Activated CD4-positive, alpha-beta T cell treated with anti-CD3 and anti-CD28 coated beads for 36 hours (primary cell): ENCODE measurements at places on chromosomes 12 and 14. TPM values are rescaled to one million over a fixed set of nuclear protein-coding genes. Genes with fewer than 3 reads are reported as not detected.

DNA sequence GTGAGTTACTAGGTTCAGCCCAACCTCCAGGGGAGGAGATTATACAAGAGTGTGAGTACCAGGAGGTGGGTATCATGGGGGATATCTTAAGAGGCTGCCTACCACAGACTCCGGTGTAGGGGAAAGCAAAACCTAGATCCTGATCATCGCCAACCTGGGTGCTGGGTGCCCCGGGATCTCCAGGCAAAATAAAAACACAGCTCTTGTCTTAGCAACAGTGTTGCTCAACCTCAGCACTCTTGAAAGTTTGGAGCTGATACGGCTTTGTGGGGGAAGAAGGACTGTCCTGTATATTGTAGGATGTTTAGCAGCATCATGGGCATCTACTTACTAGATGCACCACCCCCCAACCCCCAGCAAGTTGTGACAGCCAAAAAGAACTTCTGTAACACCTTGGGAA lies 74.5 kb downstream of the CCDC60 start:
- H3K27ac ChIP-seq: no peak overlapping the region
- no peaks in the 10 kb centered on the region for H3K36me3 ChIP-seq
- no peak for DNase-seq
- no peaks in the 10 kb centered on the region for H3K4me1 ChIP-seq
- peaks cover 13% of the 10 kb centered on the region for H3K27me3 ChIP-seq
- H3K4me3 ChIP-seq: no peak overlapping the region

DNA sequence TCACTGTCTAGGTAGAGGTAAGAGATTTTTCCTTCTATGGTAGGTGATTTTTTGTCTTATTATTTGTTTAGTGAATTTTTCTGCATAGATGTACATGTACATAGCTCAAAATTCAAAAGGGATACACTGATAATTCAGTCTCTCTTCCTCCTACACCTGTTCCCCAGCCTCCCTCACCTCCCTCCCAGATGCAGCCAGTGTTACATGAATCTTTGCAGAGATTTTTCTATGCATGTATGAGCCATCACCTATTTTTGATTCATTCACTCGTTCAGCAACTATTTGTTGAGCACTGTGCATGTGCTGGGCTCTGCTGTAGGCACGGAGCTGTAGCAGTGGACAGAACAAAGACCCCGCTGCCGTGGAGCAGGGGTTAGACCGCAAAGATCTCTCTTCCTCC lies 218.9 kb downstream of the AACS start:
- no peak overlapping the region for H3K27ac ChIP-seq
- no peak for DNase-seq
- no peak overlapping the region for H3K4me3 ChIP-seq
- H3K36me3 ChIP-seq: no peaks in the 10 kb centered on the region
- H3K4me1 ChIP-seq: no peaks in the 10 kb centered on the region
- peaks cover 22% of the 10 kb centered on the region for H3K27me3 ChIP-seq

DNA sequence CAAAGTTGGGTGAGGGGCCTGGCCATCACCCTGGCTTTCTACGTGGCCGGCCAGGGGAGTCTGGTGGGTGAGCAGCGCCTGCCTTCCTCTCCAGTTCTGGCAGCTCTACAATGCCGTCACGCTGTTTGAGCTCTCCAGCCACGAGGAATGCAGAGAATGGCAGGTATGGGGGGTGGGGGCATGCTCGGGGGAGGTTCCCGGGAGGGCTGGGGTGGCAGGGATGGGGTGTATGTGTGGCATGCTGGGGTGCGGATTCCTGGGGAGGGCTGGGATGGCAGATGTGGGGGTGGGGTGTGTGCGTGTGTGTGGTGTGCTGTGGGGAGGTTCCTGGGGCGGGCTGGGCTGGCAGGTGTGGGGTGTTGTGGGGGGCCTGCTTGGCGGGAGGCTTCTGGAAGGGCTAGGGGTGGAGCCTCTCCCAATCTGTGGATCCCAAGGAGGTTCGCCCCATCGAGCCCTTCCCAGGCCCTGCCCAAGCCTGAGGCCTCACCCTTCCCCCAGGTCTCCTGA lies 18.5 kb downstream of the RHOF start:
- peaks cover 16% of the 10 kb centered on the region for H3K4me1 ChIP-seq
- no peak for DNase-seq
- H3K27ac ChIP-seq: no peak overlapping the region
- H3K27me3 ChIP-seq: no peaks in the 10 kb centered on the region

GRCh38 chr12:6266541-6266966 lies 43.9 kb upstream of the PLEKHG6 start:
- no peak overlapping the region for H3K27ac ChIP-seq
- no peak for DNase-seq

DNA sequence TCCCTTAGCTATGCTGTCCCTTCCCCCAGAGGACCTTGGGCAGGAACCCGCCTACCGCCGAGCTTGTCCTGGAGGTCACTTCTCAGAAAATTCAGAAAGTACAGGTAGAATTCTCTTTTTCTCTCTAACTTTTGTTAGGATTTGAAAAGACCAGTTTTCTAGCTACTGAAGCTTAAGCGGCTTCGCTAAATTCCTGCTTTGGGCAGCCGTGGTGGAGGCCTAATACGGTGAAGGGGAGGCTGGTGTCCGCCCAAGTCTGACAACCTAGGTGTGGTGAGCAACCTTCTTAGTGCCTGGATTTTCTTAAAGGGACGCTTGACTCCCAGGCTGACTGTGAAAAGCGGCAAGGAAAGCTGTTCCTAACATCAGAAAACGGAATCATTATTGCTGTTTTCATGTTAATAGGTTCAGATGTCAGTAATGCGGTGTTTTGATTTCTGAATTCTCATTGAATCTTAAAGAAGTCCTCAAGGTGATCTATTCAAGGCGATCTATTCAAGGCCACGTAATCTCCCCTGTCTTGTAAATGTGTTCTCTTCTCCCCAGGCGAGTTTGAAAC lies 835 bp downstream of the FGD4 start:
- H3K27ac ChIP-seq: no peak overlapping the region
- peaks cover 6% of the 10 kb centered on the region for H3K4me1 ChIP-seq
- no peak for DNase-seq
- no peaks in the 10 kb centered on the region for H3K36me3 ChIP-seq
- peaks cover 40% of the 10 kb centered on the region for H3K27me3 ChIP-seq

DNA sequence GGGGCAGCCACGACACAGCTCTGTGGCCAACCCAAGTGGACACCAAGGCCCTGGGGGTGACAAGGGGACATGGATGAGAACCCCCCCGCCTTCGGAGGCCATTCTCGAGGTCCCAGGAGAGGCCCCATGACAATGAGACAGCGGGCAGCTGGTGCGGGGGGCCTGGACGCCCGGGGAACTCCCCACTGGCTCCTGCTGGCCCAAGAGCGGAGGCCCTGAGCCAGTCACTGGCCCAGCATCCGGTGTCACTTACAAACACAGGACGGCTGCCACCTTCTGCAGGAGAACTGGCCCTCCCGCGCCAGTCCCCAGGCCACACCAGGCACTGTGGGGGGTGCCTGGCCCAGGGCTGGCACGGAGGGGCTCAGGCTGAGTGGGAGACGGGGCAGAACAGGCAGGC lies 51.4 kb downstream of the NCOR2 start:
- H3K27me3 ChIP-seq: no peaks in the 10 kb centered on the region
- H3K27ac ChIP-seq: no peak overlapping the region
- no peak overlapping the region for H3K4me3 ChIP-seq
- H3K36me3 ChIP-seq: peaks cover 7% of the 10 kb centered on the region
- DNase-seq: no peak

DNA sequence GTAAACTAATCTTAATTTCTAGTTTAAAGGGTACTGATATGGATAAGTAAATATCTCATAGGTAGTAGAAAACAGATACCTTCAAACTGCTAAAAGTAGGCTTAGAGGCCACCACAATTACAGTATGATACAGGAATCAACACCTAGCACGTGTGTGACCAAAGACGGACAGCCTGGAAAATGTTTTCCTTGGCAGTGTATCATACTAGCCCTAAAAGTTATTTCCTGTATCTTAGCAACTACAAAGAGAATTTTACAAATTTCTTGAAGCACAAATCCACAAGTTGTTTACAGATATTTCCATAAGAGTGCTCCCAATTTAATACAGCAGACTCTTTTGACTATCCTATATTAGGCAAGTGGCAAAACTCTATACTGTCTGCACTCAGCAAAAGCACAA lies 106.0 kb downstream of the ITPR2 start:
- H3K36me3 ChIP-seq: peaks cover 12% of the 10 kb centered on the region
- H3K4me3 ChIP-seq: no peak overlapping the region
- no peak for DNase-seq
- H3K27ac ChIP-seq: no peak overlapping the region
- H3K4me1 ChIP-seq: peaks cover 45% of the 10 kb centered on the region

GRCh38 chr14:71497645-71498086 lies 434.6 kb upstream of the RGS6 start:
- H3K27me3 ChIP-seq: no peaks in the 10 kb centered on the region
- peak; percentile 11 for DNase-seq
- H3K36me3 ChIP-seq: peaks cover 6% of the 10 kb centered on the region
- no peak overlapping the region for H3K27ac ChIP-seq

GRCh38 chr12:94872971-94873733 lies 130.3 kb downstream of the NDUFA12 start:
- peak overlapping the region; percentile 25 for H3K4me3 ChIP-seq
- H3K36me3 ChIP-seq: no peaks in the 10 kb centered on the region
- H3K4me1 ChIP-seq: peaks cover 19% of the 10 kb centered on the region
- H3K27ac ChIP-seq: no peak overlapping the region

DNA sequence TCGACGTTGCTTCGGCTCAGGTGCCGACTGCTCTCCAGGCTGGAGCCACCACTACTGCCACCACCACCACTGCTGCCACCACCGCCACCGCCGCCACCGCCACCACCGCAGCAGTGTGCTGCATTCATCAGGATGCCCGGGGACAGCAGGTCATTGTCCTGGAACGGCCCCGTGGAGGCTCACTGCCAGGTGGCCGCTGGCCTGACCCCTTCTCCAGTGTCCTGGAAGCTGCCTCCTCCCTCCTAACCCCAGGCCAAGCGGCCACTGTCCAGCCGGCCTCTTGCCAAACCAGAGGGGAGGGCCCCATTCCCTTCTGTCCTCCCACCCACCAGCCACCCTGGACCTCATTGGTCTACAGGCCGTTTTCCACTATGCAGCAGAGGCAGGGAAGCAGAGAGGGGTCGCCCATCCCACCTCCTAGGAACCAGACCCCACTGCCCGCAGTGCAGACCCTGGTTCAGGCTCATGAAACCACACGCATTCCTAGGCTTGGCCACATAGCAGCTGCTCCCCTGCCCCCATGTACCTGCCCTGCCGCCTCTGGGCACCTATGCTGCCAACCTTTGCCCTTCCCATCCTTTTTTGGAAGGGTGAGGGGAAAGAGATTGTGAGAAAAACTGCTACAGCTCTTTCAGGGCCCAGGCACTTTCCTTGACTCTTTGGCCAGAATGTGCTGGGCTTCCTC lies 15.2 kb downstream of the ARL6IP4 start:
- DNase-seq: no peak
- H3K4me3 ChIP-seq: no peak overlapping the region
- no peaks in the 10 kb centered on the region for H3K27me3 ChIP-seq
- H3K27ac ChIP-seq: no peak overlapping the region

DNA sequence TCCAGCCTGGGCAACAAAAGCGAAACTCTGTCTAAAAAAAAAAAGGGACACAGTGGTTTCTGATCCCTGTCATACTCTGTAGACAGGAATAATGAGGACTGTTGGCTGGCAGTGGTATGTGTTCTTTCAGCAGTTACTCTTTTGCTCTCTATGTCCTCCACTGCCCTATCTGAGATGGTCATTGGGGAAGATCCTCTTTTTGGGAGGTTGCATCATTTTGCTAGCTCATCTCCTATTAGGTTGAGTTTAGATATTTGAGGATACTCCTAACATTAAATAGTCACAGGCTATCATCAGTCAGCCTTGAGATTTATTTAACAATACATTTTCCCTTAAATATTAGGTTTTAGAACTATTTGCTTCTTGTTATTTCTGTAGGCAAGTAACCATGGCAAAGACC lies 5.9 kb upstream of the CCDC91 start:
- H3K27me3 ChIP-seq: peaks cover 2% of the 10 kb centered on the region
- H3K27ac ChIP-seq: no peak overlapping the region
- peaks cover 10% of the 10 kb centered on the region for H3K36me3 ChIP-seq
- peaks cover 27% of the 10 kb centered on the region for H3K4me1 ChIP-seq

DNA sequence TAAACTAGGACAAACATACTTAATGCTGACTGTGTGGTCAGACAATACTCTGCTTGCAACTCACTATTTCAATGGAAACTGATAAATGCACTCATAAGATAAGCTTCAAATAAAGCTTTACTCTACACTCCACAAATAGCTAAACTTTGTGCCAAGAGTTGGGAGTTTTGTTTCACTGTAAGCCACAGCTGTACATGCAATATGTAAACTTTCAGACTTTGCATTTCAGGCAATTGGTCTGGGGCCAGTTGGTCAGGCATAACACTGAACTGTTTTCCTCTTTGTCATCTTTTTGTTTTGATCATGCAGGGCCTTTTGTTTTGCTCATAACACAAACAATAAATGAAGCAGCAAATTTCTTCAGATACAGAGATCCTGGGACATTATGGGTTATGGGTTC lies 426.2 kb downstream of the IPO8 start:
- no peaks in the 10 kb centered on the region for H3K4me1 ChIP-seq
- no peaks in the 10 kb centered on the region for H3K36me3 ChIP-seq
- H3K27ac ChIP-seq: no peak overlapping the region
- DNase-seq: no peak

DNA sequence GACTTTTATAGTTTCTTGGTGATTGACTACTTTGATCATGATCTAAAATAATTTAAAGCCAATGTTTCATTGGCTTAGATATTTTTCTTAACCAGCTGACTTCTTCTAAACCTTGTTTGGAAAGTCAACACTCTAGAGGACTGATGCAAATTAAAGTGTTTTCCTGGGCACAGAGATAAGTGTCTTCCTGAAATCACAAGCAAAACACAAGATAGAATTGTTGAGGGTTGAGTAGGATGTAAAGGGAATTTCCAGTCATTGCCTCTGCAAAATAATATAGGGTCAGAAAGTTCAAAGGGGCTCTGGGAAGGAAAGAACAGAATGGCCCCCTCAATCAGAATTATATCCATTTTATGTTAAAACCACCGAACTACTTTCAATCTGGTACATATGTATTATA lies 156.3 kb upstream of the LRIG3 start:
- H3K4me3 ChIP-seq: no peak overlapping the region
- DNase-seq: no peak
- no peaks in the 10 kb centered on the region for H3K4me1 ChIP-seq
- H3K27ac ChIP-seq: no peak overlapping the region
- no peaks in the 10 kb centered on the region for H3K36me3 ChIP-seq

BCL11B gene
- 62.1 TPM for total RNA-seq

WSB2 gene
- total RNA-seq: 58.2 TPM

CIROP gene
- total RNA-seq: not detected

COQ5 gene
- 31.3 TPM for total RNA-seq

PPP1R1A gene
- total RNA-seq: not detected

RIN3 gene
- 23.1 TPM for total RNA-seq

DIO2 gene
- not detected for total RNA-seq

COCH gene
- total RNA-seq: 0.94 TPM

PLEKHD1 gene
- 0.05 TPM for total RNA-seq

PLEKHG7 gene
- total RNA-seq: not detected

FERMT2 gene
- total RNA-seq: 3.6 TPM
